AG08396 (cell line): ENCODE measurements at places on chromosomes 3 and 15.

DNA sequence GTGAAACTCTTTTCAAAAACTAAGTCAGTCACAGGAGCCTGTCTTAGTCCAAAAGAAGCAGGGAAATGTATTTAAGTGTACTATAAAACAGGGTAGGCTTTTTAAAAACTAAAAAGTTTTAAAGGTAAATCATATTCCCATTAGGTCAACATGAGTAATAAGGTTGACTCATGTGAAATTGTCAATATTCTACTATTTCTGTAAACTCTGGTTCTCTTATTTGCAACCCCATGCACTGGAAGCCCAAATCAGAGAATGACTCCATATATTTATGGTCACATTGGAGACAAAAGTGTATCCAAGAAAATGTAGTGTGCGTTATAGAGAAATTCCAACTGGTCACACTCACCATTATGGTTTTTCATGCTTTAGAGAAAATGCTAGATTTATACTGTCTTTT is 600.3 kb upstream of the TGFBR2 start:
- no peak for DNase-seq

DNA sequence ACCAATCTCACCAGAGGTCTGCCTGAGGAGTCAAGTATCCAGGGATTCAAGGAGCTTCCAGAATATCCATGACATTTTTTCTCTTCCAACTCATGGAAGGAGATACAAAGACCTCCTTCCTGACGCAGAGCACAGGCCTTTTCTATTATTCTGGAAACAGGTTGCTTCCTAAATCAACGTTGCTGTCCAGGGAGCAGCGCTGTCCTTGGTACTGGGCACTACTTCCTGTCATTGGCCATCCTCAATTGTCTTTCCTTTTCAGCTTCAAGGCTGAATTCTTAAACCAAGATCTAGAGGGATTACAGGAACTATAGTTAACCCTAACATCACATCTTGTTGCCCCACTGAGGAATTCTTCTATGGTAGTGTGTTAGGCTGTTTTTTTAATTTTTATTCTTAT is 50.4 kb upstream of the TBC1D21 start:
- peak; percentile 56 for DNase-seq

DNA sequence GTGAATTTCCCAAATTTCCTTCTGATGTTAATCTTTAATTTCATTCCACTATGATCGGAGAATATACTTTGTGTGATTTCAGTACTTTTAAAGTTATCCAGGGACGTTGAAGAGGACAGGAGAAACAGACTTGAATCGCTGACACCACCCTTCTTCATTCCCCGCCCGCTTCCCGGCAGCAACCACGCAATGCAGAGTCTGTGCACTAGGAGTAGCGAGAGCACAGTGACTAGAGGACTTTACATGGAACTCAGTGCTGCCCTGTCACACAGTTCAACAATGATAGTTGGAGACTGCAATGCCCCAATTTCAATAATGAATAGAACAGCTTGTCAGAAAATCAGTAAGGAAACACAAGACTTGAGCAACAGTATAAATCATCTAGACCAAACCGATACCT is 73.9 kb downstream of the RNF13 start:
- DNase-seq: no peak

DNA sequence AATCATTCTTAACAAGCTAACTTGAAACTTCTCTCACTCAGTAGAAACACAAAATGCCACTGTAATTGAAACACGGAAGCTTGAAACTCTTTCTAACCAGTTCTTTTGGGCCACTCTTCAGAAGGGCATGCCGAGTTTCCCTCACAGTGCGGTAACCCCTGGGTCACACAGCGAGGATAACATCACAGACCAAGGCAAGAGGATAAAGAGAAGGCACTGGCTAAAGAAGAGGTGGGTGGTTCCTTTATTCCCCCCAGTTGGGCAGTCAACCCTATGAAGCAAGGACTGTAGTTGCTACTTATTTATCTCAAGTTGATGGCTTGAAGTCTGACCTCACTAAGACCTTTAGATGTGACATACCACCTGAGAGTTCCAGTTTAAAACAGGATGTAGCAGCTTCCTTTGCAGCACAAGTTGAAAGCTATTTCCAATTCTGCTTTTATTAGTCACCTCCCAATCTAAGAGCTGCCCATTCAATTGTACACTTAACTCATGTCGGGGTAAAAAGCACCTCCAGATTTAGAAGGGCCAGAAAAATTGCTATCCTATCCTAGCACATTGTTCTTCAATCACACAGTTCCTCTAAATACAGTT is 272.4 kb downstream of the TIGIT start:
- DNase-seq: no peak

GRCh38 chr15:27457766-27458165 is 486.8 kb downstream of the GABRG3 start:
- no peak for DNase-seq

GRCh38 chr15:28918141-28918983 is 32.6 kb downstream of the APBA2 start:
- no peak for DNase-seq

GRCh38 chr3:170772175-170772574 is 97.8 kb downstream of the RPL22L1 start:
- no peak for DNase-seq

- DNase-seq: no peak
These were observed 812 bp upstream of the SEC62 start for GRCh38 chr3:169965562-169966427.

DNA sequence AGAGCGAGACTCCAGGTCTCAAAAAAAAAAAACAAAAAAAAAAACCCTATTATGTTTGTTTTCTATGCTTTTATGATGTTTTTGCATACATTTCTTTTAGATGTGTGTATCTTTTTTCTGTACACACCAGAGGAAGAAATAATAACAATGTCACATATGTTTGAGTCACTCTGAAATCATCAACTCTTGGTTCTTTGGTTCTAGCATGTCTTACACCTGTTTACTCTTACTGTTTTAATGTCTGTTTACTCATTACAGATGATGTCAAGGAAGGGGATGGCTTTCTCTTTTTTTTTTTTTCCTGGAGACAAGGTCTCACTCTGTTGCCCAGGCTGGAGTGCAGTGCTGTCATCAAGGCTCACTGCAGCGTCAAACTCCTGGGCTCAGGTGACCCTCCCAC is 24.1 kb downstream of the RHOA start:
- no peak for DNase-seq

GRCh38 chr3:172152874-172153273 is 113.5 kb downstream of the FNDC3B start:
- DNase-seq: peak; percentile 24

DNA sequence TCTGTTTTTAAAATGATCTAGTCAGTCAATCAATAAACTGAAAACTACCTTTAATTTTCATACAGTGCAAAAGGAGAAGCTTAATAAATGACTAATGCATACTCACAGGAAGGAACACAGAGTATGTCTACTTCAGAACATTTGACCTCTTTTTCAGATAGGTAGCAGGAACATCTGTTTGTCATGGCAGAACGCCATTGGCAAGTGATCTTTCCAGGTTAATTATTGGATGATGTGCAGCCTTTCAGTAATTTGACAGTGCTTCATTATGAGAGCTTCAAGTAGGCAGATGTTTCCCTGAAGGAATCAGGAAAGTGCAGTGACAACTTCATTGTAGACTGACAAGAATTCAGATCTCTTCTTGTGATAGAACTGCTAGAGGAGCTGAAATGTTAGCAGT is 325.0 kb downstream of the OTOL1 start:
- no peak for DNase-seq

- DNase-seq: no peak
These were observed 4.5 kb downstream of the INKA1 start for GRCh38 chr3:49807431-49808114.

DNA sequence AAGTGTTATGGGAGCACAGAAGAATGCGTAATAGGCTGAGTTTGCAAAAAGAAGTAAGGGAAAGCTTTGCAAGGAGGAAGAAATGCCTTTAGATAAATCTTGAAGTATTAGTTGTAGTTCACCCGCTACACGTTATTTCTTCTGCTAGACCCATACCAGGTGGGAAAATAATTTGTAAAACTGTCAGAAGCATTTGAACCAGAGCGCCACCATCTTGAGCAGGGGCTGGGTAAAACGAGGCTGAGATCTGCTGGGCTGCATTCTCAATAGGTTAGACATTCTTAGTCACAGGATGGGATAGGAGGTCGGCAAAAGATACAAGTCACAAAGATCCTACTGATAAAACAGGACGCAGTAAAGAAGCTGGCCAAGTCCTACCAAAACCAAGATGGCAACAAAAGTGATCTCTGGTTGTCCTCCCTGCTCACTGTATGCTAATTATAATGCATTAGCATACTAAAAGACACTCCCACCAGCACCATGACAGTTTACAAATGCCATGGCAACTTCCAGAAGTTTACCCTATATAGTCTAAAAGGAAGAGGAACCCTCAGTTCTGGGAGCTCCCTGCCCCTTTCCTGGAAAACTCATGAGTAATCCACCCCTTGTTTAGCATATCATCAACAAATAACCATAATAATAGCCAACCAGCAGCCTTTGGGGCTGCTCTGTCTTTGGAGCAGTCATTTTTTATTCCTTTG is 50.0 kb upstream of the ZNF280D start:
- no peak for DNase-seq

GRCh38 chr15:79308874-79309273 is 2.0 kb upstream of the TMED3 start:
- no peak for DNase-seq
